ENCODE measurements at places on chromosomes 1 and 21.
A peak's percentile ranks its signal among the peaks of the same experiment; 100 is the strongest.

DNA sequence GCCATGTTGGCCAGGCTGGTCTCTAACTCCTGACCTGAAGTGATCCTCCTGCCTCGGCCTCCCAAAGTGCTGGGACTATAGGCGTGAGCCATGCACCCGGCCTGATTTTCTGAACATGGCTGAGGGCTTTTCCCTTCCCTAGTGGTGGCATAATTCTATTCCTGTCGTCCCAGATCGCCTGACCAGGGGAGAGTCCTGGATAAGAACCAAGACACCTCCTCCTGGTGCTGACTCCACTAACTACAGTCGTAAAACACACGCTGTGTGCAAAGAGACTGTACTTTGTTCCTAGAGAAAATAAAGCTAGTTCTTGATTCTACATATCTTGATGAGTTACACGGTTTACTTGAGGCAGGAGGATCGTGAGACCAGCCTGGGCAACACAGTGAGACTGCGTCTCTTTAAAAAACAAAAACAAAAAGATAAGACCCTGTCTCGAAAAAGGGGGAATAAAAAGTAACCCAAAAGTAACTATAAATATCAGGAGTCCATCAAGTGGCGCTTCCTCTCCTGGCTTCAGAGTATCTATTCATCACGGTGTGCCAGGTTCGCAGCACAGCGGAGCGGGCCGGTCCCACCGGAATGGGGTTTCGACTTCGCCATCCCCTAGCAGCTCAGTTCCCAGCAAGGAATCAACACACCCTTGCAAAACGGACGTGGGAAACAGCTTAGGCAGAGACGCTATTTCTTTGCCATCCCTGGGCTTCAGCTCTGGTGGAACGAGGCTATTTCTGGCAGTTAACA, 973 bp downstream of the SDF4 start:
- no peak for DNase-seq

DNA sequence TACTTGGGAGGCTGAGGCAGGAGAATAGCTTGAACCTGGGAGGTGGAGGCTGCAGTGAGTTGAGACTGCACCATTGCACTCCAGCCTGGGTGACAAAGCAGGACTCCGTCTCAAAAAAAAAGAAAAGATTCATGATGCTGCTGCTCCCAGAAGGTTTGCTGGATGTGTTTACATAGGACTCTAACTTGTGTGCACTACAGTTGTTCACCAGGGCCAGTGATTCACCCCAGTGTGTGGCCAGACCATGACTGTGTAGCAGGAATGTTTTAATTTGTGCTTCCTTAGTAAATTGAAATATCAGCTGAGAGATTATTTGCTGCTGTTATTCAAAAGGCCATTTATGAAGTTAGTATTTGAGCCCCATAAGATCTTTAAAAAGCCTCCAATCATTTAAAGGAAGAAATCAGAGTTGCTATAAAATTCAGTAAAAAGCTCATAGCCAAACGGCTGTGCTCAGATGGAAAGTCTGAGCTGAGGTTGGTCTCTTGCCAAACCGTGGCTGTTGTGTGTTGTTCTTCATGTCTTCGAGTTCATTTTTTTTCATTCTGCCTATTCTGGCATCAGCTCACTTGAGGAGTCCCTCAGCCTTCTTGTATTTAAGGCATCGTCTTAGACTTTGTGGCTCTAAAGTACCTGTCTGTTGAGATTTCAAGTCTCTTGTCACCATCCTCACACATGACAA, 18.1 kb upstream of the PGD start:
- DNase-seq, result no peak

- peak; percentile 68 for DNase-seq
Measured at GRCh38 chr1:205291596-205291995, 29.9 kb downstream of the NUAK2 start.

- peak; percentile 9 for DNase-seq
Measured at GRCh38 chr1:248850124-248850523, 8.8 kb downstream of the ZNF692 start.

GRCh38 chr1:38203441-38203840, 156.8 kb upstream of the POU3F1 start:
- DNase-seq, result no peak

GRCh38 chr1:72285074-72285425, 2.7 kb upstream of the NEGR1 start:
- DNase-seq, result no peak

GRCh38 chr21:41923631-41924367, 30.0 kb downstream of the C2CD2 start:
- DNase-seq, result no peak

GRCh38 chr1:60228041-60228491, 154.5 kb upstream of the C1orf87 start:
- no peak for DNase-seq

DNA sequence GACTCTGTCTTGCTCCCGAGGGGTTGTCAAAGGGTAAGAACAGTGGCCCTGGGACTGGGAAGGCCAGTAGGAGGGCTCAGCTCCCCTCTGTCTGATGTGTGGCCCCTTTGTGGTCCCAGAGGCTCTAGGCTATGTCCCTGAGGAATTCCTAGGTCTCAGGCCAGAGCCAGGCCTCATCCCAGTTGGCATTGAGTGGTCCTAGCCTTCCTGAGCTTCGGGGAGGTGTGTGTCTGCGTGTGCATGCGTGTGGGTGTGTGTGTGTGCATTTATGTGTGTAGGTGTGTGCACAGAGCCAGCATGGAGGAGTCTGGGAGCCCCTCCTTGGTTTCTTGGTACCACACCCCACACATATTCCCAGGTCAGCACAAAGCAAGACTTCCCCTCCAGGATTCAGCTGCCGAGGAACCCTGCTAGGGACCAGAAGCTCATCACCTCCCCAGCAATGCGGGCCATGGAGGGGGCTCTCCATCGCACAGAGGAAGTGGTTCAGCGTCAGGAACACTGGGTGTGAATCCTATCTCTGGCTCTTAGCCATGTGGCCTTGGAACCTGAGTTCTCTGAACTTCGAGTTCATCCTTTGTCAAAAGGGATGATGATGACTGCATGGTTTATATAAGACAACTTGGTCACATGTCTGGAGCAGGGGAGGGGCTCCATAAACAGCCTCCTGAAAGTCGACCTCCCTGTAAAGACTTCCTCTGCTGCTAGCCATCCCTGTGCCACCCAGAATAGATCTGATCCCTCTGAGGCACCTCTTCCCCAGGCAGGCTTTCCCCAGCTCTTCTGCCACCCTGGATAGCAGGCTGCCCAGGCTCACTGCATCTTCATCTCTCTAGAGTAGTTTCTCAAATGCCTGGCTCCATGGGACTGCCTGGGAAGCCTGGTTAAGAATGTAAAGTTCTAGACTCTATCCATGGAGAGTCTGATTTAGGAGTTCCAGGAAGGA, 8.3 kb upstream of the EPS8L3 start:
- DNase-seq, result peak; percentile 12

GRCh38 chr1:176897350-176898236, 266.9 kb downstream of the ASTN1 start:
- no peak for DNase-seq

GRCh38 chr1:113930499-113931161, 1.5 kb downstream of the HIPK1 start:
- peak; percentile 91 for DNase-seq

DNA sequence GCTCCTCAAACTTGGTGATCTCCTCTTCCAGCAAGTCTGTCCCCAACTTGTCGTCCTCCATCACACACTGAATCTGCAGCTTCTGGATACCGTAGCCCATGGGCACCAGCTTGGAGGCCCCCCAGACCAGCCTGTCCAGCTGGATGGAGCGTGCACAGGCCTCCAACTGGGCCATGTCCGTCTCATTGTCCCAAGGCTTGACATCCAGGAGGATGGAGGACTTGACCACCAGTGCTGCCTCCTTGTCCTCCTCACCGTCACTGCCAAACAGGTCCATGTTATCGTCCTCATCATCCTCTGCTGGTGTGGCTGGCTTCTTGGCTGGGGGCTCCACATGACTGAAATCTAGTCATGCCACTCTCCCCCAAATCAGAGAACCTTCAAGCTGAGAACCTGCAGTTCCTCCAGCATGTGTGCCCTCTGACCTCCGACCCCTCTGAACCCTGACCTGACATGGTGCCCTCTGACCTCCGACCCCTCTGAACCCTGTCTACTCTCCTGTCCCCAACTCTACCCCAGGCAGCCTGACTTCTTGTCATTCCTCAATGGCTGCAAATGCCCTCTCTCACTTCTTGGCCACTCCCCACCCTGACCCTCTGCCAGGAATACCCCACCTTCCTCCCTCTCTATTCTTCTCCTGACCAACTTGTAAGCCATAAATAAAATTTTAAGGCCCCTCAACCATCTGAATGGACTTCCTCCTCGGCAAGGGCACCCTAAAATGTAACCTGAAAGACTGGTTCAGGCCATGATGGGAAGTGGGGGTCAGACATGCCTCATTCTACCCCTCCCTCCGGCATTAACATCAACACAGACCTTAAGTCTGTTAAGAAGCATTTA, 275.7 kb upstream of the C1orf174 start:
- DNase-seq, result no peak

DNA sequence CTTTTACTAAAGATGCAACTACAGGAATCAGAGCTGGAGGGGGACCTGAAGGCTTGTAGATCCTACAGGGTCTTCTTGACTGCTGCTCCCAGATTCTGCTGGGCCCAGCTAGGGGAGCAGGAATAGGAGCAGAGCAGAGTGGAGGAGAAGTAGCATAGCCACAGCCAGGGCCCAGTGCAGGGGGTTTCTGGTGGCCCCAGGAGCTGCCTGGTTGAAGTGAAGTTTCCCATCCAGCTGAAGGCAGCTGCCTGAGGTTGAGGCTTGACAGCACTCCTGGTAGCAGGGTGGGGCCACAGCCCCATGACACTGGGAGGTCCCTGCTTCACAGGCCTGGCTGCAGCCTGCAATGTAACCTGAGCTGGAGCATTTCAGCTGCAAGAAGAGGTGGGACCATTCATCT, 2.0 kb upstream of the INPP5B start:
- DNase-seq, result no peak

DNA sequence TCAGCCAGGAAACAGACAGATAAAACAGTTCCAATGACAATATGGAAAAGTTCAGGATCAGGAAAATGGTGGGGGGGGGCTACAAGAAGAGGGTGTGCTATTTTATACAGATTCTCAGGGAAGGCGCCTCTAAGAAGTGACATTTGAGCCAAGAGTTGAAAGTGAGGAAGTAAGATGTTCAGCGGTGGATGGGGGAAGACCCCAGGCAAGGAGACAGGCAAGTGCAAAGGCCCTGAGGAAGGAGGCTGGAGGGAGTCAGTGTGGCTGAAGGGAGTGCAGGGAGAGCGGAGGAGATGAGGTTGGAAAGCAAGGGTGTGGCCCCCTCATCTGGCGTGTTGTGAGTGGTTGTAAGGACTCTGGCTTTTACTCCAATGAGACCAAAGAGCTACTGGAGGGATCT, 8.4 kb upstream of the PDZK1IP1 start:
- DNase-seq, result no peak

DNA sequence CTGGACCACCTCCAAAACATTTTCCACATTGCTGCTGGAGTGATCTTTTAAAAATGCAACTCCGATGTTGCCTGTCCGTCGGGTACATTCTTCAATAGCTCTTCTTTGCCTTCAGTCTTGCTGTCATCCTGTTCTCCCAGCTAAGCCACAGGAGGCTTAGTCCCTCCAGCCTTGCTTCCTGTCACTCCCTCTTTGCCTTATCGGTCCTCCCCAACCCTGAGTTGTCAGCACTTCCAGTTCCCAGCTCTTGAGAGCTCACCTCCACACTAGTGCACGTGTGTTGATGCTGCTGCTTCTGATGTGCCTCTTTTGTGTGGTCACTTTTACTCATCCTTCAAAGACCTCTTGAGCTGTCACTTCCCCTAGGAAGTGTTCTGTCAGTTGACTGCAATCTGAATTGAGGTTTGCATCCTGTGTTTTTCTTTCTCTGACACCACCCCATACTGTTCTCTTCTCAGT, 15.3 kb downstream of the UCK2 start:
- DNase-seq, result no peak

- DNase-seq, result no peak
Measured at GRCh38 chr1:229859026-229859425, 208.0 kb upstream of the GALNT2 start.

DNA sequence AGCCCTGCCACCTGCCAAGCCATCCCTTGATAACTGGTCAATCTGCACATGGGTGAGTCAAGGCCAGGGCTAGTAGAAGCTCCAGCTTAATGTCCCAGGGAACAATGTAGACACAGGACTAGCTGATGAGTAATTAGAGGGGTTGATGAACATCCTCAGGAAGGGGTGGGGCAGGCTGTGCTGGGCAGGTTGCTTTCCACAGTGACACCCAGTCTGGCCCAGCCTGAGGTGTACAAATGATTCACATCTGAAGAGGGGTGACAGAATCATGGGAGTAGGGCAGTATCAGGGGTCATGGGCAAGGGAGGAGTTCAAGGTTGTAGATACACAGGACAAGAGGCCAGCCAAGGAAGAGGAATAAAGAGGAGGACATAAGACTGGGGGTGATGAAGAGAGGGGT, 4.3 kb downstream of the LPAR3 start:
- no peak for DNase-seq
